Activated T-cell treated with anti-CD3 and anti-CD28 coated beads, Interleukin-2, amount 50 U/mL, for 48 hours (primary cell): ENCODE measurements at places on chromosomes 3 and 15.
A peak's percentile ranks its signal among the peaks of the same experiment; 100 is the strongest.

GRCh38 chr3:132456136-132456535 lies 38.8 kb downstream of the DNAJC13 start:
- DNase-seq, result no peak

DNA sequence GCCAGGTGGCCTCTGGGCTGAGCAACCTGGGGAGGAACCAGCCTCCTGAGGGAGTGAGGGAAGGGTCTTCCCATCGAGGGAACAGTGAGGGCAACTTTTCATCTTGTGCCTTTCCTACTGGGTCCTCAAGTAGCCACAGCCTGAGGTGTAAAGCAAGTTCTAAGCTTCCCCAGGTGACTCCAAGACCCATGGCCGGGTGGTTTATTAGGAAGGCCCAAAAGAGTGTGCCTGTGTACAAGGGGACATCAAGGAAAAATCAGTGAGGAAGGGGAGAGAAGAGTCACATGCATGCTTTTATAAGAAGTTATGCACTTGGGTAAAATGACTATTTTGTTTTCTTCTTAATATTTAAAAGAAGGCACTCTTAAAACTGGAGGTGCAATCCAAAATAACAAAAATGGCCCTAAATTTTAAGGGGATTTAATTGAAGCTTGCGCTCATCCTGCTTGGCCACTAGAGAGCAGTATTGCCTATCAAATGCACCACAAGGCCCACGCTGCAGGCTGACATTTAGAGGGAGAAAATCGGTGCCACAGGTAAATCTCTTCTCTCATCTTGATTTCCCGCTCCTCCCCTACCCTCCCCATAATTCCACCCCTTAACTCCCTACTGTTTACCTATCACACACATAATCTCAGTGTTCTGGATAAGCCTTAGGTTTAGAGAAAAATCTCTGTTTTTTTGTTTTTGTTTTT lies 6.7 kb downstream of the NANOGP8 start:
- DNase-seq, result peak; percentile 33

DNA sequence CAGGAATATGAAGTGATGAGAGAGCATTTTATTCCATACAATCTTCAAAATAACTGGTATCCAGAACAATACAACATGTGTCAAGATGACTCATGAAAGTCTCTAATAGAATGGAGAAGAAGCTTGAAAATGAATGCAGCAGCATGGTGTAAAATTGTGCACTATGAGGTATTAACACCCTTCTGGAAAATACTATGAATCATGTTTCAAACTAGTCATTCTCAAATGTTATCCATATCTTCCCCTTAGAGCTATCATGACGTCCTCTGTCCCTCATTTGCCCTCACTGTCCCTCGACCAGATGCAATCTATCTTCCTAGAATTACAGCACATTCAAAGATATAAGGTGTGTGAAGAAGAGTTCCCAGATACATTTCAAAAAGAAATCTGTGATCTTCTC lies 198.2 kb downstream of the NECTIN3 start:
- DNase-seq, result no peak

- no peak for DNase-seq
These were observed 54.7 kb downstream of the ETV5 start for GRCh38 chr3:186053954-186054791.

DNA sequence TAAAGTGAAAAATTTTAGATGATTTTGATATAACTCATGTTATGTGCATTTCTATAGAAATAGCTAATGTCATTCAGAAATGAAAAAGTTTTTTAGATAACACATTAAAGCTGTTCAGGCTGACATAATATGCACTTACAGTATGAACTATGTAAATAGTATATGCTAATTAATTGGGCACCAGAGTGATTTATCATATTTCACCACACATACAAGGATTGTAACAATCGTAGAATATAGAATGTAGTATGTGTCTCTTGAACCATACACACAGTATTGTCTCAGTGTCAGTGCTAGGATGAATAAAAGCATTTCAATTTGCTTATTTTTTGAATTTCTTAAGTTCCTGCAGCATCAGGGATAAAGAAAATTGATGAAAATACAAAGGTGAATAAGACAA lies 710.0 kb downstream of the OTOL1 start:
- DNase-seq, result no peak
